ENCODE measurements at places on chromosomes 12 and 14. TPM values are rescaled to one million over a fixed set of nuclear protein-coding genes. Genes with fewer than 3 reads are reported as not detected.
A peak's percentile ranks its signal among the peaks of the same experiment; 100 is the strongest.

- no peak overlapping the region for H3K27ac ChIP-seq
- H3K36me3 ChIP-seq: no peaks in the 10 kb centered on the region
- peaks cover 11% of the 10 kb centered on the region for H3K4me1 ChIP-seq
- peaks cover 15% of the 10 kb centered on the region for H3K27me3 ChIP-seq
- no peak for DNase-seq
Observed at GRCh38 chr14:54808326-54809161, 94.1 kb downstream of the GCH1 start.

Gene EXOC3L4
- not detected for total RNA-seq

- no peaks in the 10 kb centered on the region for H3K27me3 ChIP-seq
- H3K36me3 ChIP-seq: no peaks in the 10 kb centered on the region
- H3K27ac ChIP-seq: no peak overlapping the region
- H3K4me3 ChIP-seq: no peak overlapping the region
Observed at GRCh38 chr12:85237327-85237726, 42.7 kb upstream of the ALX1 start.

- DNase-seq: peak; percentile 46
- peaks cover 2% of the 10 kb centered on the region for H3K27me3 ChIP-seq
- H3K4me3 ChIP-seq: no peak overlapping the region
- peaks cover 16% of the 10 kb centered on the region for H3K36me3 ChIP-seq
- H3K27ac ChIP-seq: no peak overlapping the region
Observed at GRCh38 chr12:55652352-55652751, 15.7 kb downstream of the OR10P1 start.

DNA sequence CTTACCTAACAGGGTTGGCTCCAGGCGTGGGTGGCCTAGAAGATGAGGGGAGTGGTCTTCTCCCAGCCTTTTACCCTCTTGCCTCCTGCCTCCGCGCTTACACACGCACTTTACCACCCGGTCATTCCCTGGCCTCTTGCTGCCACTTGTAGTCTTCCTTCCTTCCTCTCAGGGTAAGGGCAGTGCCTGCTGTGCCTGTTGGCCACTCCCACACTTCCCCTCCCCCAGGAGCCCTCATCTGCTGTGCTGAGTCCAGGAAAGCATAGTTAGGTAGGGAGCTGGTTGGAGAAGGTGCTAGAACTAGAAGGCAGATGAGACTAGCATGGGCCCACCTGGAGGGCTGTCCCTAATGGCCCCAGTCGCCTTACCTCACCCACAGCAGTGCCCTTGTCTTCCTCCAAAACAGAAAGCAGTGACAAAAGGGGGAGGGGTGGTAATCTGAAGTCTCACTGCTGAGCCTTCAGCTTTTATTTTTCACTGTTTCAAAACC, 54.3 kb upstream of the SRSF5 start:
- H3K4me3 ChIP-seq: no peak overlapping the region
- no peak for DNase-seq
- H3K36me3 ChIP-seq: peaks cover 50% of the 10 kb centered on the region
- peaks cover 49% of the 10 kb centered on the region for H3K4me1 ChIP-seq
- peak overlapping the region; percentile 41 for H3K27ac ChIP-seq
- H3K27me3 ChIP-seq: no peaks in the 10 kb centered on the region

Gene KLRC2
- not detected for total RNA-seq

GRCh38 chr14:50829489-50830043, 1.4 kb downstream of the NIN start:
- no peak for DNase-seq
- peak overlapping the region; percentile 77 for H3K27ac ChIP-seq
- H3K27me3 ChIP-seq: peaks cover 6% of the 10 kb centered on the region
- peaks cover 9% of the 10 kb centered on the region for H3K36me3 ChIP-seq
- H3K4me1 ChIP-seq: peaks cover 56% of the 10 kb centered on the region

Gene EID3
- 3.9 TPM for total RNA-seq

DNA sequence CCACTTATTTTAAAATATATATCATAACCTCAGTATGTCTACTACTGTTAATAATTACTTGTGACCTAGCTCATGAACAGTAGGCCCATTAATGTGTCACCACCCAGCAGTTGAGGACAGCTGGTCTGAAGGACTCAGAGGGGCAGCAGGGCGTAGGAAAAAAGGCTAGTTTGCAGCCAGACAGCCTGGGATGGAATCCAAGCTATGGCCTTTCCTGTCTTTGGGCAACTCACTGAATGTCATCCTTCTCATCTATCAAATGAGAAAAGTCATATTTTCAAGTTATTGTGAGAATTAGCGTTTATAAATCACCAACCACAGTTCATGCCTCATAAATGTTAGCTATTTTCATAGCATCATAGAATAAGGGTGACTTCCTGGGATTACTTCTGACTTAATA, 12.3 kb downstream of the DENND5B start:
- no peaks in the 10 kb centered on the region for H3K4me1 ChIP-seq
- no peak overlapping the region for H3K27ac ChIP-seq
- H3K4me3 ChIP-seq: no peak overlapping the region
- no peaks in the 10 kb centered on the region for H3K36me3 ChIP-seq
- H3K27me3 ChIP-seq: peaks cover 2% of the 10 kb centered on the region

GRCh38 chr12:7103837-7104584, 5.0 kb downstream of the C1RL start:
- H3K4me3 ChIP-seq: no peak overlapping the region
- H3K36me3 ChIP-seq: peaks cover 28% of the 10 kb centered on the region
- H3K27ac ChIP-seq: no peak overlapping the region
- H3K27me3 ChIP-seq: no peaks in the 10 kb centered on the region

DNA sequence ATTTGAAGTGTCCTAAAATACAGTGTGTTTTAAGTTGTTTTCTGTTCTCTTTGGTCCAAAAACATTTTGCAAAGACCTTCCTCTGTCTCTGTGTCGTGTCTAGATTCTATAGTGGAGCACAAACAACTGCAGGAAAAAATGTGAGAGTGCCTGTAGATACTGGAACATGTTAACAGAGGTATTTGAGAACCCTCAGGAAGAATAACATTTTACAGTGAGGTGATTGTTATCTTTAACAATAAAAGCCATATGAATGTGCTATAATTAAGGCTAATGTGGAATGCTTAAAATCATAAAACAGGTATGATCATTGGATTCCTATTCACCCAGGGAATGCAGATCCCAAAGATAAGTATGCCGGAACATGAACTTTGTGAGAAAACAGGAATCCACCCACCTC, 98.0 kb downstream of the SAMD4A start:
- peaks cover 7% of the 10 kb centered on the region for H3K4me1 ChIP-seq
- peaks cover 11% of the 10 kb centered on the region for H3K27me3 ChIP-seq
- DNase-seq: no peak
- H3K27ac ChIP-seq: no peak overlapping the region

- H3K27me3 ChIP-seq: peaks cover 3% of the 10 kb centered on the region
- no peak overlapping the region for H3K27ac ChIP-seq
- no peak for DNase-seq
- no peaks in the 10 kb centered on the region for H3K36me3 ChIP-seq
Observed at GRCh38 chr12:84825149-84825548, 87.5 kb downstream of the SLC6A15 start.

Gene MRPS35
- total RNA-seq: 58.5 TPM

DNA sequence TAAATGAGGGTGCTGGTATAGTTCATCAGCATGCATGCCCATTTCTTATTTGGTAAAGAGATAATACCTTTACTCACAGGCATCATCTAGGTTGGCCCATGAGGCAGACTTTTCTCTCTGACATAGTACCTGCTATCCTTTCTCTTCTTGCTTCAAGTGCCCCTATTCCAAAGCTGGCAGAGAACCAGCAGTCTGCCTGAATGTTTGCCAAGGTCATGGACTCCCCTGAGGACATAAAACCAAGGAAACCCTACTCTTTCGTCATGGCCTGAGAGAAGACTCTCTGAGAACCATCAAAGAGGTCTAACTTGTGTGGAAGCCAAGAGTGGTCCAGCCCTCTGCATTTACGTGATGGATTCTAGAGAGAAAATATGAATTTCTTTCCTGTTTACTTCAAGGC, 11.9 kb downstream of the PPP1R36 start:
- H3K4me1 ChIP-seq: peaks cover 3% of the 10 kb centered on the region
- H3K4me3 ChIP-seq: no peak overlapping the region

DNA sequence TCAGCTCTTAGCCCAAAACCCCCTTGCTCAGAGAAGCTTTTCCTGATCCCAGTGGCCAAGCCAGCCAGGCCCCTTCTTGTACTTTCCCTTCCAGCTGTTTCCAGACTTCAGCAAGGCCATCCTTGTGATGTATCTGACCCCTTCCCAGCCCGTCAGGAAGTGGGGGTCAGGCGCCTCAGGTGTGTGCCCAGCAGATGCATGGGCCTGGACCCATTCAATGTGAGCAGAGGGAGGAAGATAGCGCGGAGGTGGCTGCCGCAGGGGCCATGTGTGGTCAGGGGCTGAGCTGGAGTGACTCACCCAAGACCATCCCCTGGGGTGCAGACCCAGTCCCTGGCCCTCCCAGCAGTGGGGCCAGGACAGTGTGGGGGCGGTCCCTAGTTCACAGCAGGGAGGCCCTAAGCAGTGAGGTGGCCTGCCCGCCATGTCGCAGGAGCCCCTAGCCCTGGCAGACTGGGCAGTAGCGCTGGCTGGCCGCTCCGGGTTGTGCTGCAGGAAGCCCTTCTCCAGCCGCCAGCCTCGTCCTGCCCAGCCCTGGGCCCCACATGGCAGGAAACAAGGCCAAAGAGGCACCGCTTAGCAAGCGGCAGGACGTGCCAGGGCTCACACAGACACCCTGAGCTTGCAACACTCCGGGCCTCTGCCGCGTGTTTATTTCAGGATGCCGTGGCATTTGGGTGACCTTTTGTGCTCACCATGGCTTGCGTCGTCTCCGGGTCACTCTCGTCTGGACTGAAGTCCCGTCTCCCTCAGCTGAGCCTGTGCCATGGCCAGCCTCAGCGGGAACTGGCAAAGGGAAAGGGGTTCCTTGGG, 12.0 kb downstream of the ADSS1 start:
- no peak overlapping the region for H3K27ac ChIP-seq
- H3K4me1 ChIP-seq: no peaks in the 10 kb centered on the region
- H3K4me3 ChIP-seq: no peak overlapping the region
- H3K27me3 ChIP-seq: no peaks in the 10 kb centered on the region
- H3K36me3 ChIP-seq: no peaks in the 10 kb centered on the region

Data from activated CD4-positive, alpha-beta T cell treated with anti-CD3 and anti-CD28 coated beads for 36 hours (primary cell).